H54 (cell line): ENCODE measurements at places on chromosomes 6 and 20.

DNA sequence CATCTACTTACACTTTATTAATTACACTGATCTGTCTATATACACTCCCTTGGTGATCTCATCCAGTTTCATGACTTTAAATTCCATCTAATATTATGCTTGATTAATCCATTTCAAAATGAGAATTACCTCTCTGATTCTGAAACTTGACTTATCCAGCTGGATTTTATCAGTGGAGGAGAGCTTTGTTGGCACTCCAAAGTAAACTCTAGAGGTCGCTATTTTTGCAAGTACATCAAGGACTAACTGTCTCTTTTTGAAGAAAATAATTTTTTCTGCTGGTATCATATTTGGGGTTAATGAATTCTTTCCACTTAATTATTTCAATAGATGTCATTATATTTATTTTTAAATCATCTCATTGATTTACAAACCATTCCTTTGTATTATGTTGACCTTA is 630.3 kb upstream of the MAN1A1 start:
- no peak for DNase-seq

GRCh38 chr6:12898603-12899002 is 182.0 kb downstream of the PHACTR1 start:
- no peak for DNase-seq

- DNase-seq = no peak
Observed at GRCh38 chr6:164967102-164967501, 342.3 kb downstream of the C6orf118 start.

- DNase-seq = no peak
Observed at GRCh38 chr6:40956936-40957335, 82.1 kb downstream of the UNC5CL start.

DNA sequence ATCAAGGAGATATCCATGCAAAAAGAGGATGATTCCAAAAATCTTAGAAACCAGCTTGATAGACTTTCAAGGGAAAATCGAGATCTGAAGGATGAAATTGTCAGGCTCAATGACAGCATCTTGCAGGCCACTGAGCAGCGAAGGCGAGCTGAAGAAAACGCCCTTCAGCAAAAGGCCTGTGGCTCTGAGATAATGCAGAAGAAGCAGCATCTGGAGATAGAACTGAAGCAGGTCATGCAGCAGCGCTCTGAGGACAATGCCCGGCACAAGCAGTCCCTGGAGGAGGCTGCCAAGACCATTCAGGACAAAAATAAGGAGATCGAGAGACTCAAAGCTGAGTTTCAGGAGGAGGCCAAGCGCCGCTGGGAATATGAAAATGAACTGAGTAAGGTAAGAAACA is 10.1 kb upstream of the SNRNP48 start:
- DNase-seq = no peak

GRCh38 chr6:159434410-159434809 is 258.6 kb downstream of the SOD2 start:
- no peak for DNase-seq

DNA sequence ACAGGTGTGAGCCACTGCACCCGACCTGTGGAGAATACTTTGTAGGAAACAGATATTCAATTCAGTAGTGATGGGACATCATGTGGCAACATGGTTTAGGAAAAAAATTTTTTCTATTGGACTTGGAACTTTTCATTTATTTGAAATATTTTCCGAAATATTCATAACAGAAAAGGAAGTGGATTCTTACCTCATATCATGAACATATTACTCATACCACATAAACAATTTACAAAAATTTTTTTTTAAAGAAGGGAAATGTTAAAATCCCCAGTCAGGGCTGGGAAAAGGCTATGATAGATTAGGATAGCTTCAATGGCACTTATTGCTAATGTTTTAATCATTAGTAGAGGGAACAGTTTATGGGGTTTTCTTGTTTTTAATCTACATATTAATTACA is 6.8 kb upstream of the ALDH8A1 start:
- no peak for DNase-seq

- DNase-seq = no peak
Observed at GRCh38 chr6:2632368-2632767, 118.4 kb downstream of the MYLK4 start.

GRCh38 chr20:11509776-11510175 is 407.9 kb upstream of the BTBD3 start:
- no peak for DNase-seq

DNA sequence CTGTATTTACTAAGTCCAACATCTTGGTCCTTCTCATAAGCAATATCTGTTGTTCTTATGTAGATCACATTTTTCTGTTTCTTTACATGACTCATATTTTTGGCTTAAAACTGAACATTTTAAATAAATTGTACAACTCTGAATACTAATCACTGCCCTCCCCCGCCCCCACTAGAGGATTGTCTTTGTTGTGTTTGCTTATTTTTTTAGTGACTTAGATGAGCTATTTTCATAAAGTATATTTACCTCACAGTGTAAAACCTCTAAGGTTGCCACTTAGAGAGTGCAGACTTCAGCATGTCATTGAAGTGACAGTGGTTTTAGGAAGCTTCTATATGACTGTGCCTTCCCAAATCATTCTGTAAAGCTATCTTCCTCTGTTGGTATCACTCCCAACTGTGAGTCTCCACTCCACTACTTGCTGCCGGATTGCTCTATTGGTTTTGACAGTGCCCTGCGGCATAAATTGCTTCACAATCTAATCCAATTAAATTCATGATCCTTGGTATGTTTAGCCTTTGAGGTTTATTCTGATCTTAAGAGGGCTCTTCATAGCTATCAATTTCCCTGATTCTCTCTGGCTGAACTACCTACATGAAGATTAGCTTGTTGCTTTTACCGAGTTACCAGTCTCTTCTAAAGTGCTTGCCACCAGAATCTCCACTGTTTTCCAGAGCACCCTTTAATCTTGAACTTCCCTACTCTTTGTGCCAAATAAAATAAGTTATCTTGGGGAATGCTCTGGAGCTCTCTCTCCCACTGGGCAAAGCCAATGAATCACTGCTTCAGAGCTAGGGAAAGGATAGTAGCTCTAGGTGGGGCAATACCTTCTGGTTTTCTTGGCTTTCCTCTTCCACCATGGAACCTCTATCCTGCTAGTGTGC is 33.0 kb downstream of the SPTLC3 start:
- no peak for DNase-seq

DNA sequence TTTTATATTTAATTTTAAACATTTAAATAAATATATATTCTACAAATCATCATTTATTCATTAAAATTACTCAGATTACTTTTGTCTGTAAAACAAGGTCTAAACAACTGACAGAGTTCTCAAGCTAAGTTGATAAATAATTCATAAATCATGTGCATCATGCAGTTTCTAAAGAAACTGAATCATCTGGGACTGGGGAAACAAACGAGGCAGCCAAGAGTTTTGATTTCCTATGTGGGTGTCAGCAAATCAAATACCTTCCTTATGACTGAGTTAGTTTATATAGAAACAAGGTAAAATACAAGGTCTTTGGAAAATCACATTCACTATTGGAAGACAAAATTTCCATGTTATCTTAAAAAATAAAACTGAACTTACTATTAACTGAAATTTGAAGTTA is 149.9 kb upstream of the BEND6 start:
- no peak for DNase-seq

GRCh38 chr6:156778454-156779205 is 1.5 kb downstream of the ARID1B start:
- no peak for DNase-seq

DNA sequence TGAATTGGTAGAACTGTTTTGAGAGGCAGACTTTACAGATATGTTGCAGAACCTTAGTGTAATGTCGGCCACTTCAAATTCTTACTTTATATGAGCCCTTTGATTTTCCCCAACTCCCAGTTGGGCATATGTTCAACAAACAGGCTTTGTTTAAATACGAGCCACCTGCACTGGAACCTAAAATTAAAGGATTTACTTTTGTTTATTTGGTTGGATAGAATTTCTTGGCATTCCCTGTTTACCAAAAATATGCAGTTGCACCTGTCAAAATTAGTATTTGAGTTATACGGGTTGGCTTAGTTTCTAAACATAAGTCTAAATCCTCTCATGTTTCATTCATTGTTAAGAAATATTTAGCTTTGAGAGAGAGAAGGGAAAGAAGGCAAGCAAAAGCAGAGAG is 2.4 kb upstream of the GLYATL3 start:
- DNase-seq = no peak

GRCh38 chr6:8215631-8216030 is 113.3 kb upstream of the EEF1E1 start:
- DNase-seq = peak; percentile 5
